Epithelial cell of proximal tubule (primary cell): ENCODE measurements at places on chromosomes 2 and 18. TPM values are rescaled to one million over a fixed set of nuclear protein-coding genes. Genes with fewer than 3 reads are reported as not detected.

Gene KCNS3
- 16.2 and 26.9 TPM in 2 replicates for total RNA-seq

Gene RNF152
- total RNA-seq, result 0.58 and 0.80 TPM in 2 replicates

Gene FSHR
- total RNA-seq, result not detected in 2 replicates

Gene SRD5A2
- total RNA-seq, result under 0.01 TPM in 1 of 2 replicates, not detected in the other

Gene SPATA3
- not detected in 2 replicates for total RNA-seq

Gene XPO1
- total RNA-seq, result 104 and 128 TPM in 2 replicates

Gene CD8A
- total RNA-seq, result not detected in 2 replicates

Gene EDAR
- 0.65 and 1.0 TPM in 2 replicates for total RNA-seq

Gene RNPEPL1
- total RNA-seq, result 31.2 and 53.4 TPM in 2 replicates

Gene RGPD3
- 0.29 and 0.46 TPM in 2 replicates for total RNA-seq

Gene NYAP2
- not detected in 2 replicates for total RNA-seq

Gene SPHKAP
- total RNA-seq, result not detected in 2 replicates

Gene CREG2
- total RNA-seq, result 3.1 TPM in 1 of 2 replicates, not detected in the other

Gene CDCA7
- total RNA-seq, result 34.7 and 55.4 TPM in 2 replicates

Gene DSG1
- total RNA-seq, result not detected in 2 replicates

Gene PSD4
- 5.9 and 7.3 TPM in 2 replicates for total RNA-seq

Gene DCDC2C
- not detected in 2 replicates for total RNA-seq

Gene GALM
- total RNA-seq, result 7.2 and 8.3 TPM in 2 replicates

Gene CYBRD1
- total RNA-seq, result 2.5 and 5.1 TPM in 2 replicates

Gene RAPGEF4
- total RNA-seq, result 0.07 and 0.81 TPM in 2 replicates

Gene ATP6V1C2
- total RNA-seq, result not detected in 2 replicates

Gene DIPK1C
- total RNA-seq, result not detected in 2 replicates

Gene GALNT13
- 0.52 and 1.3 TPM in 2 replicates for total RNA-seq

Gene STARD6
- 1.9 TPM in 1 of 2 replicates, not detected in the other for total RNA-seq

Gene C2orf66
- not detected in 2 replicates for total RNA-seq

Gene RGPD6
- 15.0 and 18.8 TPM in 2 replicates for total RNA-seq

Gene MYCN
- total RNA-seq, result 0.51 and 3.0 TPM in 2 replicates

Gene WNT6
- total RNA-seq, result not detected in 2 replicates
